Breast epithelium (tissue), 4 donors: ENCODE measurements at places on chromosomes 4 and X.
A peak's percentile ranks its signal among the peaks of the same experiment; 100 is the strongest.

GRCh38 chr4:126530996-126531585 is 1101.7 kb upstream of the INTU start:
- no peak overlapping the region for H3K27ac ChIP-seq
- H3K4me3 ChIP-seq, result no peak overlapping the region
- H3K4me1 ChIP-seq, result no peaks in the 10 kb centered on the region
- DNase-seq, result no peak
- H3K36me3 ChIP-seq, result no peaks in the 10 kb centered on the region

GRCh38 chr4:115781528-115782146 is 668.2 kb upstream of the NDST4 start:
- no peak overlapping the region for H3K4me3 ChIP-seq
- no peaks in the 10 kb centered on the region for H3K36me3 ChIP-seq
- H3K27me3 ChIP-seq, result no peaks in the 10 kb centered on the region
- no peak for DNase-seq
- H3K27ac ChIP-seq, result no peak overlapping the region
- no peaks in the 10 kb centered on the region for H3K4me1 ChIP-seq

GRCh38 chr4:36824682-36825081 is 419.9 kb upstream of the NWD2 start:
- no peaks in the 10 kb centered on the region for H3K27me3 ChIP-seq
- no peak overlapping the region for H3K4me3 ChIP-seq
- H3K36me3 ChIP-seq, result no peaks in the 10 kb centered on the region
- no peak for DNase-seq
- no peak overlapping the region for H3K27ac ChIP-seq

GRCh38 chr4:37873386-37873785 is 17.5 kb upstream of the TBC1D1 start:
- H3K36me3 ChIP-seq, result no peaks in the 10 kb centered on the region
- no peak for DNase-seq
- H3K27me3 ChIP-seq, result no peaks in the 10 kb centered on the region
- H3K27ac ChIP-seq, result no peak overlapping the region
- H3K4me3 ChIP-seq, result no peak overlapping the region

DNA sequence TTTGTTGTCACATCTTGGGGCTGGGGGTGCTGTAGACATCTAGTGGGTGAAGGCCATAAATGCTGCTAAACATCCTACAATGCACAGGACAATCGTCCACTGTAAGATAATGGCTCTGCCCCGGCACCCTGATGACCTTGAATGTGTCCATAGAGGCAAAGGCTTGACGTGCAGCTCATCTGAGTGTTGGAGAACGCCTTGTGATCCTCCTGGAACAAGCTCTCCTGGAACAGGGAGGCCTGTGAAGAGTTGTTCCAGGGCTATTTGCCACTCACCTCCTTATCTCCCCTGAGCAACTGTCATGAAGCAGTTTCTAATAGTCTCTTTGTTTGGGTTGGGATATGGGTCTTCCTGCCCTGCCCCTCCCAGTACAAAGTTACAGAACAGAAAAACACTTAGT is 15.2 kb upstream of the PCYT1B start:
- H3K4me3 ChIP-seq, result no peak overlapping the region
- DNase-seq, result no peak
- no peak overlapping the region for H3K27ac ChIP-seq
- no peaks in the 10 kb centered on the region for H3K4me1 ChIP-seq
- H3K27me3 ChIP-seq, result no peaks in the 10 kb centered on the region

DNA sequence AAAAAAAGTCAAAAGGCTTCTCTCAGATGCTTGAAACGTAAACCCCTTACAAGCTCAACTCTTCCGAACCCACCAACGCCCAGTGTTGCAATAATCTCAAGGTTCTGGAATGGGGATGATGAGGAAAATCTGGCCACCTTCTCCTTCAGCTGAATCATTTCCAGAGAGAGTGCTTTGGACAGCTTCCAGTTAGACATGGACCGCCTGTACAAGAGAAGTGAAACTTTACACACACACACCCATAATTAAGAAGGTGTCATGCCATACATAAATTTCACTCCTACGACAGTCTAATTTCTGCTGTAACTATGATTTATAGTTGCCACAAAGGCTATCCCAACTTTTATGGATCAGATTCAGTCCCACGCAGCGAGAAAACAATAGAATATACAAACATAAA is 72.3 kb downstream of the PRKG2 start:
- no peak overlapping the region for H3K27ac ChIP-seq
- H3K36me3 ChIP-seq, result peaks cover 3% of the 10 kb centered on the region
- H3K27me3 ChIP-seq, result no peaks in the 10 kb centered on the region
- no peak for DNase-seq
- no peak overlapping the region for H3K4me3 ChIP-seq

DNA sequence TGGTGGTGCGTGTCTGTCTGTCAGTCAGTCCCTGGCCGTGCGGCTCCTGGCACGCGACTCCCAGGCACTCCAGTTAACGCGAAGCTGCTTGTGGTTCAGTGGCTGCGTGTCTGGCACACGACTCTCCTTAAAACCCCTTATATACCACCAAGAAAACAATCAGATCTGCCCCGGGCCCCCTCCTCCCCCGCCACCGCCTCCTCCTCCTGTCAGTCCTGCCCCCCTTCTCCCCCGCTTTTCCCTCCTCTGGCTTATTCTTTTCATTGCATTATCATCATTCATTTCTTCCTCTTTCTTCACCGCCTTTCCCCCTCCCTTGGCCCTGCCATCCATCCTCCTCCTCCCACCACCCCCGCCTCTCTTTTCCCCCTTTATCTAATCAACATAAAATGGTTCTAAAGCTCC is at the start of gene NEUROG2:
NEUROG2 (minus strand) TSS at position 115 of the 405 bp plus-strand sequence. CDS start 705 bp downstream, outside the sequence.
- H3K36me3 ChIP-seq, result no peaks in the 10 kb centered on the region
- no peak for DNase-seq
- H3K27ac ChIP-seq, result peak within 1 kb of the TSS; percentile 68
- peak within 1 kb of the TSS; percentile 50 for H3K4me3 ChIP-seq
- peaks cover 5% of the 10 kb centered on the region for H3K4me1 ChIP-seq
